NB4 (cell line): ENCODE measurements at places on chromosomes 7 and 10.

DNA sequence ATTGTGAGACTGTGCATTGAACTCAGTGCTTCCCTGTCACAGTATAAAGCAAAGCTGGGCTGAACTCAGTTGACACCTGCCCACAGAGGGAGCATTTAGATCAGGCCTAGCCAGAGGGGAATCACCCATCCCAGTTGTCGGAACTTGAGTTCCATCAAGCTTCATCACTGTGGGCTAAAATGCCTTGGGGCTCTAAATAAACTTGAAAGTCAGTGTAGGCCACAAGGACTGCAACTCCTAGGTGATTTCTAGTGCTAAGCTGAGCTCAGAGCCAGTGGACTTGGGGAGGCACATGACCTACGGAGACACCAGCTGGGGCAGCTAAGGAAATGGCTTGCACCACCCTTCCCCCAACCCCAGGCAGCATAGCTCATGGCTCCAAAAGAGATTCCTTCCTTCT is 7.7 kb upstream of the ABCB4 start:
- DNase-seq: no peak

GRCh38 chr7:93476491-93477344 is 97.8 kb downstream of the CALCR start:
- DNase-seq: no peak

DNA sequence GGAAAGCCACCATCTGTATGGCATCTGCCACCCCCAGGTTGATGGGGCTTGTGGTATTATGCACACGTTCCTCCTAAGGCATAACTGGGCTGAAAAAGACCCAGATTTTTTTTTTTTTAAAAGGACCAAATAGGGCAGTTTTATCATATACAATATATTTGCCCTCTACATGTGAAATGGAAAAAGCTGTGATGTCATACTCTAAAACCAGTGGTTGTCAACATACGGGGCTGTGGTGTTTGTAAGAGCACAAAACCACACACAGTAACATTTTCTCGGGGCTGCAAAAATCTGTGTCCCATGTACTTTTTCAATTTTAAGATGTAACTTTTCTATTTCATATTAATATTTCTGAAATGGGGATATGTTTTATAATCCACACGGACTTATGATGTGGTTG is 34.9 kb downstream of the FAM171A1 start:
- DNase-seq: no peak

DNA sequence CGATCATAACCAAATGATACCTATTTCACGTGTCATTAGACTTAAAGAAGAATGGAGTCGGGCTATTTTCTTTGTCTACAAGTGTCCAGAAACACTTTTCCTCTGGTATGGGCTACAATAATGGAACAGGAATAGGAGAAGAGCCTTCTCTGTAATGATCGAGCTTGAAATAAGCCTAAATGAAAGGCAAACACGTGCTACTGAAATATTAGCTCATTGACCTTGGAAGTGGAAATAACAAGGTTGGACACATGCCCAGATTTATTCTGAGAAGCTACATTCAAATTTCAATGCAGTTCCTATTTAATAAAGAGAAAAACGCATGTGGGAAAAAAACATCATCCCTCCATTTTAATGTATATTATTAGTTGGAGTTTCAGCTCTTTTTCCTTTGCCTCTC is 254.7 kb upstream of the PTER start:
- DNase-seq: no peak

- DNase-seq: no peak
Observed at GRCh38 chr7:149766135-149766675, 7.2 kb downstream of the ZNF467 start.

DNA sequence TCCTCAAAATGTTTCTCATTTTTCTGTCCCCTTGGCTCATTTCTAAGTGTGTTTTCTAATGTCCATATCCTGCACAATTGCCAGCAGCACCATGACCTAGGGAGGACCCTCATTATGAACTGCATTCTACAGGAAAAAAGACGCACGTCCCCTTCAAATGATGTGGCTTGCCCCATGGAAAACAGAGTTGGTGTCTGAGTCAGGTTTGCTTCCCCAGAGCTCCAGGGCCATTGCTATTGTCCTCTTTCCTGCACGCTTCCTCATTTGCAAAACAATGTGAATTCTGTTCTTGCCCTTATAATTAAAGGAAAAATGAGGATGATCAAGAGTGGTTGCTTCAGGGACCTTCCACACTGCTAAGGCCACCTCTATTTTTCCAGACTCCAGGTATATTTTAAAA is 14.7 kb upstream of the ASB4 start:
- DNase-seq: peak; percentile 22

DNA sequence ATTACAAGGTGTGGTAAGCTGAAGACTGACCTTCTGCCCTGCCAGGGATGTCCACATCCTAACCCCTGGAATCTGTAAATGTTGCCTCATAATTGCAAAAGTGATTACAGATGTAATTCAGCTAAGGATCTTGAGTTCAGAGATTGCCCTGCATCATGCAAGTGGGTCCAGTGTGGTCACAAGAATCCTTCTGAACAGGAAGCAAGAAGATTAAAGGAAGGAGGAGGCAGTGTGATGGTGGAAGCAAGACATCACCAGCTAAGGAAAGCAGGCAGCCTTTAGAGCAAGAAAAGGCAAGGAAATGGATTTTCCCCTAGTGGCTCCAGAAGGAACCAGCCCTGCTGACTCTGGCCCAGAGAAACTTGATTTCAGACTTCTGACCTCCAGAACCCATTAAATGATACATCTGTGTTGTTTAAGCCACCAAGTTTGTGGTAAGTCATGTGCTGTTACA is 78.1 kb downstream of the USP6NL start:
- DNase-seq: peak; percentile 7

DNA sequence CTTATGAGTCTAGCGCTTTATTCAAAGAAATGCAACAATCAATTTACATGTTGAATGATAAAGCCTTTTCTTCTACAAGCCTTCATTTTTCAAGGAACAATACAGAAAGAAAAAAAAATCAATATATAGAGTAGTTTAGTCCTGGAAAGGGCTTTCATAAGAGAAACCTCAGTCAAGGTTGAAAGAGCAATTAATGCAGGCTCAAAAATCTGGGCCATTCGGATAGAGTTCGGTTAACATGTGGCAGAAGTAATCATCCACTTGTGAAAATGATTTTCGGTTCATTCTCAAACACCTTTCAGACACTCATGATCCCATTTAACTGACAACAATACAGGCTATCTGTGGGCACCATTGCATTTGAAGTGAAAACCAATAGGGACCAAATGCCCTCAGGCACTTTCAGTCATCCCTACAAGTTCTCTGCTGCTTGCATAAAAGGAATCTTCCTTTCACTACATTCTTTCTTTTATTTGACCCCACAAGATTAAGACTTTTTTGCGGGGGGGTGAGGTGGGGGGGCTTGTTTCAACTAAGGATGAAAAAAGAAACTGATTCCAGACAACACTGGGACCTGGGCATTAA is 177.9 kb downstream of the RNF133 start:
- no peak for DNase-seq

DNA sequence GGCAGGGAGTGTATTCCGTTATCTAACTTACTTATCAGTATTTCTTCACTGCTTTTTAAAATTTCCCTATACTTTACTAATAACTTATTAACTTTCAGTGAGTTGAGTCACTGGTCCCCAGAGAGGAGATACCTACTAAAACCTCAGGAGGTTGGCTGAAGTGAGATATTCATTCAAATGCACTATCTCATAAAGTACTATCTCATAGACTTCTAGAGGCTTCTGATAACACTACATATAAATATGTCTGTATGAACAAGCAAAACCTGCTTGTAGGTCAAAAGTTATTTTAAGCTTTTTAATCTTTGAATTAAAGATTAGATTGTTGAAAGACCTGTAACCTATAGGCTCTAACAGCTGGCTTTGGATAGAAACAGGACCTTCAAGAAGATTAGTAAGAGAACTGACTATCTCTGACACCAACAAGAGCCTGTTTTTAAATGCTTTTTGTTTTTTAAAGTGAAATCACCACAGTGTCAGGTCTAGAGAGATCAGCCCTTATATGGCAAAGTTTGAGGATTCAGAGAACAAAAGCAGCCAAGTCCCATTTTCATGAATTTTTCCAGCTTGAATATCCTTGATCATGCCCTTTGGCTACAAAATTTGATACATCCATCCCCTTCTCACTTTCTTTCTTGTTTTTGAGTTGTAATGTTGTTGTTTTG is 242.2 kb downstream of the ARL4A start:
- no peak for DNase-seq

DNA sequence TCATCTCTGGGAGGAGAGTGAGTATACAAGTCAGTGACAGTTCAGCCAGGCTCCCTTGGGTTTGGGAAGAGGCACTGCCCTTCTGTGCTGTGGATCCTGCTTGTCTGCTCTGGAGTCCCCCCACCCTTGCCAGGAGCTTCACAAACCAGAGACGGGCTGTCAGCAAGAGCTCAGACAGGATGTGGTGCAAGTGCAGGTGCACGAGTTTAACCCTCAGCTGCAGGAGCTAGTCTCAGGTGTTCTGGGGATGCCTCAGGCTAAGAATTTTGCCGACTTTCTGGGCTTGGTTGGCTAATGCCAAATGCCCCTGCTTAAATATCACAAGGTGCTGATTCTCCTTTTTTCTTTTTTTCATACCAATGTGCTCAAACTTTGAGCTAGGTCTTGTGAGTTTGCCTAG is 22.3 kb downstream of the ZNF783 start:
- no peak for DNase-seq

DNA sequence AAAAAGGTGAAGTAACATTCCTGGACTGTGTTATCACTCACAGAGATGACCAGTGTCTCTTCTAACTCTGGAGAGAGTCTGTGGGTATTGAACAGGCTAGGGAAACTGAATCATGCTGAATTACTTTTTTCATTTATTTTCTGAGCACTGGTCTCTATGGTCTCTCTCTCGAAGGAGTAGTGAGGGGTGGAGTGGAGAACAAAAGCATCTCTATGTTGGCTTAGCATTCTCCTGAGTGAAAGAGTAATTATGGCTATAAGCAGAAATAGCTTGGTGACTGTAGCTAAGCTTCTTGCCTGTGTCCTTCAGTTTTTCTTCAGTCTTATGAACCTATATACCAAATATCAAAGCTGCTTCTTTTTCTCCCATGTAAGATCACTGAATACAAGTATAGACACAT is 64.6 kb upstream of the PTN start:
- DNase-seq: no peak

DNA sequence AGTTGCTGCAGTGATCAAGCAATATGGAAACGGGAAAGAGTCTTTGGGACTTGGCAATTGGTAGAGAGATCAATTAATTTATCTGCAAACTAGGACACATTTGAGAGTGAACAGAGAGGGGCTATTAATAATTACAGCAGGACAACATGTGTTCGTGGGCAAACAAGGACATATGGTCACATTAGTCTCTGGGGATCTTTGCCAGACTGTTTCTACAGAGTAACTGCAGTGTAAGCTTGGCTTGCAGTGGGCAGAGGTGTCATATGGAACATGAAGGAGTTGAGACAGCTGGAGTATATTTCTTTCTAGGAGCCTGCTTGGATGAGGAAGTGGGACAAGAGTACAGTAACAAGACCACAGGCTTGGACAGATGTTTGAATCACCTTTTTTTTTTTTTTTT is 232.1 kb upstream of the LYZL1 start:
- DNase-seq: no peak

- DNase-seq: peak; percentile 99
Observed at GRCh38 chr7:100372256-100372655, 1.0 kb upstream of the PILRA start.

GRCh38 chr10:130481076-130481930 is 345.1 kb downstream of the GLRX3 start:
- DNase-seq: no peak

- no peak for DNase-seq
Observed at GRCh38 chr7:41475801-41476459, 227.0 kb downstream of the INHBA start.

DNA sequence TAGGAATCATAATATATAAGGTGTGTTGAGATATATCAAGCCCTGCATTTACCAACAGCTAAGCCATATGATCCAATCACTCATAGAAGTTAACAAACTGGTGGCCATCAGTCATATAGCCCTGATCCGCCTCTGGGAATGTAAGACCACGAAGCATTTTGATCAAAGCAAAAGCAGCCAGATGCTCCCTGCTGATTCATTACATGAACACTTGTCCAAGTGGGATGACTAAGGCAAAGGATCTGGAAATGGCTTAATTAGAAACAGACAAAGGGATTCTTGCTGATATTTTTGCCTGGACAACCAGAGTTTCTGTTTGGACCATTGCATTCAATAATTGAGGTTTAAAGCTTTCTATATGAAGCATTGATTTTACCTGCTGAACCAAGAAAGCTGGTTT is 535.5 kb downstream of the GPAM start:
- DNase-seq: no peak

DNA sequence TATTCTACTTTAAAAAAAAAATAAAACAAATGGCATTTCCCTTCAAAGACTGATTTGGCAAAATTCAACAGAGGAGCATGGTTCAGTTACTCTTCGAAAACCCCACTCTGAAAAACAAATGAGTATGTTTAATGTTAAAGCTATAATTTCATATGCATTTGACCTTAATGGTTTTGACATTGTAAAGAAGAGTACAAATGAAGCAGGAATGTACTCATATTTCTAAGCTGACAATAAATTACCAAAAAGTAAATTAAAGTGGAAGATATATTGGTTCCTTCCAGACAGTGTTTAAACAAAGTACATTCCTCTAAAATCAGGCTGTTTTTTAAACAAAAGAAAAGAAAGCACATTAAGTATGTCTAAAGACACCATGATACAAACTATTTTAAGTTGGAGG is 16.4 kb downstream of the RGS10 start:
- no peak for DNase-seq

GRCh38 chr7:158595068-158595467 is 7.4 kb upstream of the PTPRN2 start:
- DNase-seq: peak; percentile 69

GRCh38 chr10:89949496-89949895 is 248.1 kb downstream of the KIF20B start:
- no peak for DNase-seq

DNA sequence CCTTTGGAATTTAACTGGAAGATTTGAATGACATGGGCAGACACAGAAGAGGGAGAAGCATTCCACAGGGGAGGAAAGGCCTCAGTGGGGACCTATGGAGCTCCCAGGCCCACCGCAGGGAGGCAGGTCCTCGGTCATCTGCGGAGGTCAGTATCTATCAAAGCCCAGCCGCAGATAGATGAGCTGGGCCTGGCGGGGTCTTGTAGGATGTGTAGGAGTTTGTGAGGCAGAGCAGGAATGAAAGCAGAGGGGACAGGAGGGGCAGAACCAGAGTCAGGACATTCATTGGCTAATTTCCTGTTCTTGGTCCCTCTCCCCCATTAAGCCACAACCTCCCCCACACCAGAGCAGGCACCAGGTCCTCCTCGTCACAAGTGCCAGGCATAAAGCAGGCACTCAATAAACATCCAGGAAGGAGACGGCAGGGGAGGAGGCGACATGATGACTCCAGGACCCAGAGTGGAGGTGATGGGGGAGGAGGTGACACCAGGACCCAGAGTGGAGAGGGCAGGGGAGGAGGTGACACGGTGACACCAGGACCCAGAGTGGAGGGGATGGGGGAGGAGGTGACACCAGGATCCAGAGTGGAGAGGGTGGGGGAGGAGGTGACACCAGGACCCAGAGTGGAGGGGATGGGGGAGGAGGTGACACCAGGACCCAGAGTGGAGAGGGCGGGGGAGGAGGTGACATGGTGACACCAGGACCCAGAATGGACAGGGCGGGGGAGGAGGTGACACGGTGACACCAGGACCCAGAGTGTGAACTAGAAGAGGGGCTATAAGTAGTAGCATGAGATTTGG is 83.7 kb upstream of the PDGFA start:
- peak; percentile 87 for DNase-seq

GRCh38 chr10:97032624-97033023 is 153.1 kb downstream of the SLIT1 start:
- DNase-seq: no peak
